ENCODE measurements at places on chromosomes 12 and 14.

DNA sequence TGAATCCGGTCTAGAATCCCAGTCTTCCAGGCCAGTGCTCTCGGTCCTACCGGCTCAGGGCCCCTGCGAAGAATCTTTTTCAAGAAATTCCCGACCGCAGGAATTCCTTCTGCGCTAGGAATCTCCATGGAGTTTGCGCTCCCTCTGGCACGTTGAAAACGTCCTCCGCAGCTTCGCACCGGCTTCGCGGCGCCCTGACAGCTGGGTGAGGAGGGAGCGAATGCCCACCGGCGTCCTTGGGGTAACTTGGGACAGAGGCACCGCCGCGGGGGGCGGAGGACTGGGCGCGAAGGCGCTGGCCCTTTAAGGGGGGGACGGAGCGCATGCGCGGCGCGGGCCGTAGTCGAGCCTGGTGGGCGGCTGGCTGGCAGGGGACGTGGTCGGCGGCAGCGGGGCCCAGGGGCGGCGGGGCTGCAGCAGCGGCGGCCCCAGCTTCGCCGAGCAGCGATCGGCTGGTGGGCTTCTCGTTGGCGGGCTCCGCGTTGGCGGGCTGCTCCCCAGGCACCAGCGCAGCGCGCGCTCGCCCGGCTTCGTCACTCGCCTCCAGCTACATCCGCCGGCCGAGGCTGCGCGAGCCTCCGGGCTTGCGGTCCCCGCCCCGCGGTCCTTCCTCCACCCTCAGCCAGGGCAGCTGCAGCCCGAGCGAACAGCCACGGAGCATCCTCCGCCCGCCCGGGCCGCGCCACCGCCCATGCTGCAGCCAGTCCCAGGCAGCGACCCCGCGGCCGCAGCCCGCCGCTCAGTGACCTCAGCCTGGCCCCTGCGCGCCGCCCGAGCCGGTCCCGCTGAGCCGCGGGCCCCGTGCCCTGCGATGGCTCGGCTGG is at the start of gene VASH1:
Gene VASH1 (plus strand): TSS at position 333 of the 824 bp plus-strand sequence. CDS start 1,354 bp downstream, outside the sequence.
- peak; percentile 10 for DNase-seq

- DNase-seq = peak; percentile 50
Observed at GRCh38 chr12:92065018-92065499, 80.6 kb downstream of the BTG1 start.

GRCh38 chr12:77999074-77999715 is 168.5 kb downstream of the NAV3 start:
- DNase-seq = no peak

DNA sequence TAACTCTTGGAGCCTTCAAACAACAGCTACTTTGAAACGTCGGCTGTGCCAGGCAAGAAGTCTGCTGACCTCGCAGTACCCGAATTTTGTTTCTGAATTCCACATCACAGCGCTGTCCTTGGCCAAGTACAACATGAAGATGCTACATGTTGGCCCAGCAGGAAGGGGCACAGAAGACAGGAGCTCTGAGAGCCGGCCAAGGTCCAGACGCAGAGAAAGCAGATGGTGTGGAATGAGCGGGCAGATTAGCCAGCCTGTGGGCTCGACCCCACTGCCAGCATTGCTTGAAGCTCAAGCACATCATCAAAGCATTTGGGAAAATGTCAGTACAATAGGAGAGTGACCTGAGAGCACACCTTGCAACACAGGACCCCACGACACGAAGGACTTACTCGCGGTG is 64.5 kb downstream of the FZD10 start:
- no peak for DNase-seq

GRCh38 chr14:77086951-77087350 is 11.1 kb upstream of the CIPC start:
- DNase-seq = no peak

DNA sequence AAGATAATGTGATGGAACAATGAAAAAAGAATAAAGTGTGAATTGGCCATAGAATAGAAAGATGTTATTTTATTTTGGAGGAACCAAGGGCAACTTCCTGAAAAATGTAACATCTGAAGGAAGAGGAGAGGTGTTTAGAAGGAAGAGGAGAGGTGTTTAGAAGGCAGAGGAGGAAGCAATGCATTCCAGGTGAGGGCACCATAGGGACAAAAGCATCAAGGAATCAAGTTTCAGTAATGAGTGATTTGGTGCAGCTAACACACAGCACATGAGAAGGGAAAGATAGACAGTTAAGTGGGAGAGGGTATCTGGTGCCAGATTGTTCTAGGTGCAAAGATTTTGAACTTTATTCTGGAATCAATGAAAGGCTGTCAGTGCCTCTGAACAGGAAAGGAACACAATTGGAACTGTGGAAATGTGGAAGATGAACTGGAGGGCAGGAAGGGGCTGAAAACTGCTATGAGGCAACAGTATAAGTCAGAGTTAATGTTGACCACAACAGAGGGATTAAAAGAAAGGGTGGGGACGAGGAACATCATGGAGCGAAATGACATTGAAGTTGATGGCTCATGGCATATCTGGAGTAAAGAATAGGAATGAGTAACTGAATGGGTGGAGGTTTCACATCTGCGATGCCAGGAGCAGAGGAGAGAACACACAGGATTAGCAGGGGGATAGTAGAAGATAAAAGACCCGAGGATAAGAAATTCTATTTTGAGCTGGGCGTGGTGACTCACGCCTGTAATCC is 326.6 kb downstream of the LRIG3 start:
- no peak for DNase-seq

- DNase-seq = no peak
Observed at GRCh38 chr12:66717036-66717673, 38.3 kb upstream of the GRIP1 start.

GRCh38 chr14:68210729-68211299 is 391.2 kb downstream of the RAD51B start:
- no peak for DNase-seq

DNA sequence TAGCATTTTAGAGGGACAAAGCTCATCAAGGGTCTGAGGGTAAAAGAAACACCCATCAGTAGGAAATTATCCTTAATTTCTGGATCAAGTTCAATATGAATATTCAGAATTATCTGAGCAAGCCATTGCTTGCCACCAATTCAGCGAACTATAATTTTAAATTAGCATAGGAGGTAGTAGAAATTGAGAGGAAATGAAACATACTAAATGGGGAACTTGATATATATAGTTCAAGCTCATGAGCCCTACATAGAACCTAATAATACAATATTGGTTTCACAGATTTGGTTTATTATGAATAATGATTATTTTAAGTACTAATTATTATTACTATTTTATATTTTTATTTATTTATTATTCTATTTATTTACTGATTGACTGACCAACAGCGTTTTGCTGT is 42.1 kb upstream of the GXYLT1 start:
- no peak for DNase-seq

GRCh38 chr14:70005281-70005805 is 126.1 kb downstream of the SMOC1 start:
- DNase-seq = no peak

DNA sequence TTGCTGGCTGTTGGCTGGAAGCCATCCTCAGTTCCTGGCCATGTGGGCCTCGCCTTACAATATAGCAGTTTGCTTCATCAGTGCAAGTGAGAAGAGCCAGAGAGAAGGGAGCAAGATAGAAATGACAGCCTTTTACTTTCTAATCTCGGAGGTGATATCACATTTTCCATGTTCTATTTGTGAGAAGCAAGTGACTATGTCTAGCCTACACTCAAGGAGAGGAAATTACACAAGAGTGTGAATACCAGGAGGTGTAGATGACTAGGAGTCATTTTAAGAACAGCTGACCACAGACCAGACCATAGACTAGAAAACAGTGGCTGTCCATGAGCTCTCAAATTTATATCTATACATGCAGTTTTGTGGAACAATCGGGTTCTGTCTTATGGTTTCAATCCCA is 163.0 kb upstream of the NRXN3 start:
- DNase-seq = no peak

GRCh38 chr12:51897181-51897580 is 9.3 kb downstream of the ANKRD33 start:
- DNase-seq = no peak

DNA sequence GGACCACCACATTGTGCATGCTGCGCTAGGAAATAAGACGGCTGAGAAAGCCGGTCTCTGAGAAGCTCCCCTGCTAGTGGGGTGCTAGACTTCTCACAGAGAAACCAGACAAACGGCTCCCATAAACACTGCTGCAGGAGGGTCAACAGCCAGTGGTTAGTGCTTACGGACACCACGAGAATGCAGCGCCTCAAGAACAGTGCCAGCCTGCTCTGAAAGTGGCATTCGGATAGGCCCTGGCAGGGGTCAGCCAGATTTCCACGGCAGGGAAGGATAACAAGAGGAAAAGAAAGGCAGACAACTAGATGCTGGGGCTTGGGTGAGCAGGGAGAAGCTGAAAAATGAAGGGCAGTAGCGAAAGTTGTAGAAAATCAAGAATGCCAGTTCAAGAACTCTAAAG is 26.4 kb downstream of the PPTC7 start:
- no peak for DNase-seq

- DNase-seq = no peak
Observed at GRCh38 chr12:108709697-108710096, 21.6 kb downstream of the CORO1C start.

DNA sequence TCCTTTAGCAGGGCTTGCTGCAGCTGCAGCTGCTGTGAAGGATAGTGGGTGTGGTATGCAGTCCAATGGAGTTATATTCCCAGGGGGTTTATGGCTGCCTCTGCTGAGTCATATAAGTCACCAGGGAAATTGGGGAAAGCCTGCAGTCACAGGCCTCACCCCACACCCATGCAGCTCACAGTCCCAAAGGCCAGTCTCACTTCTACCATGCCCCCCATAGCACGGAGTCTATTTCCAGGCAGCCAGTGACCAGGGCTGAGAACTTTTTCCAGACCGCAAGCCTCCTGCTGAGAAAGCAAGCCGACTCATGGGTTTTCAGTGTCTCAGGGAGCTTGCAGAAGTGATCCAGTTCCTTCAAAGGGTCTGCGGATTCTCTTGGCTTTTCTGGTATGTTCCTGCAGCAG is 322.4 kb upstream of the CLEC14A start:
- DNase-seq = no peak

DNA sequence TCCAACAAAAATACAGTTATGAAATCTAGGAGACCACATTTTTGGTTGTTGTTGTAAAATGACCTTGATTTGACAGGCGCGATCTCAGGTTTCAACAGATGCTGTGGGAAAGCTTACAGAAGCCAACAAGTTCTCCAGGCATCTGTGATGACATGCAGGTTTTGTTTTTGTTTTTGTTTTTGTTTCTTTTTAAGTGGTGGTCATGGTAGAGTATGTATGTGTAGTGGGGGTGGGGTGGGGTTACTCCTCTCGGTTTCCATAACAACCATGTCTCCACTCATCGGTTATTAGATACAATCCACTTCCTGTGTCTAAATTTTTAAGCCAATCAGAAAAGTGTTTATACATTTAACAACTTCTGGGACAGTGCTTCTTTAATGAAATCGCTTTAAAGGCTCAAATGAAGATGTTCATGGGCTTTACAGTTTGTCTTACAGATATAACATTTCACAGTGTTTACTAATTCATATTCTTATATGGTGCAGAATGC is 199.9 kb upstream of the FOXN3 start:
- no peak for DNase-seq

DNA sequence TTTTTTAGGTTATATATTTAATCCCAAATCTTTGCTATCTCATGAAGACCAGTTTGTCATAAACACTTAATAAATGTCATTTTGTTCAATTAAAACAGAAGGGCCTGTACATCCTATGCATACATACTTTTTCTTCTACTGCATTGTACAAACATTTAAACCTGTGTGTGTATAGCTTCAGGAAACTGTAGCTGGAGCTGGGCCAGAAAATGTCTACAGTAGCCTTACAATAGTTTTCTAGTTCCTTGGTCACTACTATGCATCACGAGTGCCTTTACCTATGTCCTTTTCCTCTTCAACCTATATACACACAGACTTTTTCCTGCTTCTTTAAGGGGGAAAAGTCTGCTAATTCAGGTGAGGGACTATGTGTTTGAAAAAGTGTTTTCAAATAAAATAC is 302.8 kb downstream of the PAWR start:
- no peak for DNase-seq

- DNase-seq = no peak
Observed at GRCh38 chr12:46134205-46134811, 134.5 kb downstream of the SLC38A1 start.

DNA sequence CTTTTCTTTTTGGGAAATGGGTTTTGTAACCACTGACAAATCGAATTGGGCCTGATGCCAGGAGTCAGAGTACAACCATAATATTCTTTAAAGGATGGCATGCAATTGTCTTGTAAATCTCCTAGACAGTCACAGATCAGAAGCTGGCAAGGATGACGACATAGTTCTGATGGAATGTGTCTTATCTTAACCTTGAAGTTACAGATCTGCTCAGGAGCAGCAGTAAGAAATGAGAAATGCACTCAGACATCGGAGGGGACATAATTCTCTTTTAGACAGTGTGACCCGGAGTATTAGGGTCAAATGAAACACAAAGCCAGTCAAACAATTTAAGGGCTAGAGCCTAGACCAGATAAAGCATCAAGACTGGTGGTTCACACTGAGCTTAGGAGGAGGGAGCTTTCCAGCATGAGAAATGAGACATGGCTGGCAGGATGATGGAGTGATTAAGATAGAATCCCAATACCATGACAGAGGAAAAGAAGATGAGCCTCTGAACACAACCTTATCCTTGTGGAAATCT is 17.5 kb downstream of the CBX5 start:
- DNase-seq = no peak

- no peak for DNase-seq
Observed at GRCh38 chr14:69038455-69039287, 59.6 kb upstream of the ACTN1 start.

- no peak for DNase-seq
Observed at GRCh38 chr12:106729611-106730010, 44.9 kb upstream of the RIC8B start.

- peak; percentile 36 for DNase-seq
Observed at GRCh38 chr14:77707355-77707723, 484 bp downstream of the ALKBH1 start.

DNA sequence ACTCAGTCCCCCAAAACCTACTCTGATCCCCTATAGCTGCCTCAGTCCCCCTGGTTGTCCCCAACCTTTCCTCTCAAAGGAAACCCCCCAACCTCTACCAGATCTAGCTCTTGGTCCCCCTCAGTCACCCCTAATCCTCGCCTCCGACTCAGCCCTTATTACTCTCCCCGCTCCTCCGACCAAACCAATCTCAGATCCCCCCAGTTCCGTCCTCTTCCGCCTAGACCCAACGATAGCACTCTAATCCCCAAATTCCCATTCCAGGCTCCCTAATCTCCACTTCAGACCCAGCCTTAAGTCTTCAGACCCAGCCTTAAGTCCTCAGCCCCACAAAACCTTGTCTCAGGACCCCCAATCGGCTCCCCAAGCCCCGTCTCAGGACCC is 612 bp downstream of the VPS37B start:
- DNase-seq = no peak
